ENCODE measurements at places on chromosomes 1 and 21.

DNA sequence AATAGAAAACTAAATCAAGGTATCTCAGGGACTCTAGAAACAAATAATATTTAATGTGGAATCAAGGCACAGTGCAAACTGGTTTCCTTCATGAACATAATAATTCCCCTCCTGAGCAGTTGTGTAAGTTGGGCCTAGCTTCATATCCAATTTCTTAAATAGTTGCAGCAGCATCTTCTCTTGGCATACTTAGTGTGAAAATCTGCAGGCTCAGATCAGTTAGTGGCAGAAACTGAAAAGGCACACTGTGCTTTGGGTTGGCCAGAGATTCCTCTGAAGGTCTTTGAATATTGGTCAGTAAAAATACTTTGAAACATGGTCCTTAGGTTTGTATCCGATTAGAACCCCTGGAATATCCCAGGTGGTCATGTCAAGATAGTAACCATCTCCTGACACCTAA is 52.5 kb downstream of the CHRM3 start:
- DNase-seq = no peak

GRCh38 chr1:170698301-170699275 is 34.7 kb downstream of the PRRX1 start:
- DNase-seq = no peak

GRCh38 chr1:25766721-25767436 is 33.1 kb upstream of the SELENON start:
- no peak for DNase-seq

DNA sequence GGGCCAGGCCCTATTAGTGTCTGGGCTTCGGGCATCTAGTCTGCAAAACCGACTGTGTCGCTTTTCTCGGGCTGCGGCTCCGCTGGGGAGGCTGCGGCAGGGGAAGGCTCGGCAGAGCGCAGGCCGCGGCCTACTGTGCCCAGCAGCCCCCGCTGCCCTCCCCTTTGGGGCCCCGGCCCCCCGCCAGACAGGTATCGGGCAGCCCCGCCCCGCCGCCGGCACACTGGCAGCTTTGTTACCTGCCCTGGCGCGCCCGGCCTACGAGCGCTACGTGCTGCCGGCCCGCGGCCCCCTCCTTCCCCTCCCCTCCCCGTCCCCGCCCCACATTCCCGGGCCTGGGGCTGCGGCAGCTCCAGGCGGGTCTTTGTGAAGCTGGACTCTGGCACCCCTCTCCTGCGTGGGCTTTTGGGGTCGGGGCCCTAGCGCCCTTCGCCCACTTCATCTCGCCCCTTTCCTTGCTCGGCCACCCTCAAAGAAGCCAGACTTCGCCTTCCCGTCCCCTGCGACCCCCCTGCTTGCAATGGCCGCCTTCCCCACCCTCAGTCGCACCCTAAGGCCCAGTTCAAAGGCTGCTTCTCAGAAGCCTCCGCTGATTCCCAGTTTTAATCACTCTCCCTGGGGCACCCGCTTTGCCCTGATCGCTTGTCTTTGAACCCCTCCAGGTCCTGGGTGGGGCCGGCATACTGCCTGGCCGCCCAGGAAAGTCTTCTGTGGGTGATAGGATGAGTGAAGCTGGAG is 48.9 kb upstream of the SLC2A1 start:
- peak; percentile 84 for DNase-seq

GRCh38 chr1:158998037-158998780 is 11.5 kb upstream of the IFI16 start:
- no peak for DNase-seq

- DNase-seq = no peak
Measured at GRCh38 chr1:197415221-197415620, 147.2 kb downstream of the CRB1 start.

GRCh38 chr1:166738873-166739272 is 100.4 kb upstream of the POGK start:
- DNase-seq = no peak

DNA sequence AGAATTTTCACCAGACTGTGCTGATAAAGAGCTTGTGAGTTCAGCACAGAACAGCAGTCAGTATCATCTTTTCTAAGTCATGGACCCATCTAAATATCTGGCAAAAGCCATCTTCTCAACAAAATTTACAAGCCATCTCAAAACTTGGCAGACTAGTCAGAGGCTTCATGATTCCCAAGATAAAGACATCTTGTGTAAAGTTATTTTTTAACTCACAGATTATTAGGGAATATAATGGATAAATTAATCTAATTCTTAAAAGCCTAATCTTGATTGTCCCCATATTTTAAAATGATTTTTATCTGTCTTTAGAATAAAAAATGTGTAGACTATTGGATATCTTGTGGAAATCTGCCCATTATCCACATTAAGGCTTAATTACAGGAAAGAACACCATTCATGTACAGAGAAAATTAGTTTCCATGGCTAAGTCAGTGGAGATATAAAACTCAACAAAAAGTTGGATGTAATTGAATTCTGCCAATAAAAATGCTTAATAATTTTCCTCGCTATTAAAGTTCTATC is 159.8 kb downstream of the ZP4 start:
- DNase-seq = no peak

GRCh38 chr1:119632103-119632490 is 16.0 kb downstream of the ZNF697 start:
- DNase-seq = no peak

DNA sequence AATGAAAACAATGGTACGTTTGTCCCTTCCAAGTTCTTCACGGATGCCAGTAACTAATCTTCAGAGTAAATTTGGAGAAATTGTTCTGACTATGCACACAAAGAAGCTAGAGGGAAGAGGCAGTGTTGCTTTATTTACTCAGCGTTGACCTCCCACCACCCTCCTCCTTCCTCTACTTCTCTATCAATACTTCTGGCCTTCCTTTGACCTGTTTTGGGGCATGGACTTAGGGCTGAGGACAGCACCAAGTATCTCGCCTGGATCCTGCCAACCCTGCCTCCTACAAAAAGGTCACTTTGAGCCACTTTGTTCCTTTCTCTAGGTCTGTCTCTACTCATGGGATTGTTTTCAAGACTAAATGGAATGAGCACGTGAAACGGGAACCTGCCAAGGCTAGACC is 282.6 kb downstream of the DSCAM start:
- no peak for DNase-seq

DNA sequence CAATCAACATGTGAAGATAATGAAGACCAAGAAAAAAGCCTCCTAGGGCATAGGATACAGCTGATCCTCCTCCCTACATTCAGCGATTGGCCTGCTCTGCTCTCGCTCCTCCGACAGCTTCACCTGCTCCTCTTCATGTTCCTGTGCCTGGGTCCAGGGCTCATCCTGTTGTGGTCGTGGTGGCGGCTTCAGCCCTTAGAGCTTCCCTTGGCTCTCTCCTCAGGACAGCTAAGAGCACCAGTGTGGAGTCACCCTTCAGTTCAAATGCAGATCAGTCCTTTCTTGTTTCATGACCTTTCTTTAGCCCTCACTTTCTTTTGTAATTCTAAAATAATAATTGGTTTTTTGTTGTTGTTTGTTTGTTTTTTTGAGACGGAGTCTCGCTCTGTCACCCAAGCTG is 18.7 kb downstream of the CNN3 start:
- no peak for DNase-seq

DNA sequence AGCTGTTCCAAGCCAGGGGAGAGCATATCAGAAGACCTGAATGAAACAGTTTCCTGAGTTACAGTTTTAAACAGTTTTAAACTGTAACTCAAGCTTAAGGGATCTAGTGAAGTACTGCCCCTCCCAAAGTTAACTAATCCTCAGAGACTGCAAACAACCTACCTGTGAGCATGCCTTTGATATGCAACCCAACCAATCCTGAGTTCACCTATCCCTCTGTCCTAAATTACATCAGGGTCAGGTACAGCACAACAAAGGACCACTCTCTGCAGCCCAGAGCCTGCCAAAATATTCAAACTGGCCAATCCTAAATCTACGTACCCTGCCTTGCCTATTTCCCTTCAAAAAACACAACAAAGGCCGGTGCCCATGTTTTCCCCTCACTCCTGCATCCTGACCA is 32.8 kb upstream of the RAVER2 start:
- DNase-seq = no peak

DNA sequence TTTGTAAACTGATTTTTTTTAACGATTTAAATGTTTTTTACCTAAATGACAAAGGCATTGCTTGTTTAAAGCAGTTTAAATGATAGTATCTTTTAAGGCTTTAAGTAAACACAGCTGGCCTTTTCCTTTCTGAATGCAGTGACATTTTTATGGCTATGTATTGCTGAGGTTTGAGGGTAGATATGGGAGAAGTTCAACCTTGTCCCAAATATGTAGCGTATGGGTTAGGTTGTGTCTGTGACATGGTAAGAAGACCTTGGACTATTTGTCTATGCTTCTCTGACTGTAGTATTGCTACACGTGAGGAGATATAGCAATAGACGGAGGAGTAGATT is 32.5 kb downstream of the PKNOX1 start:
- DNase-seq = no peak

DNA sequence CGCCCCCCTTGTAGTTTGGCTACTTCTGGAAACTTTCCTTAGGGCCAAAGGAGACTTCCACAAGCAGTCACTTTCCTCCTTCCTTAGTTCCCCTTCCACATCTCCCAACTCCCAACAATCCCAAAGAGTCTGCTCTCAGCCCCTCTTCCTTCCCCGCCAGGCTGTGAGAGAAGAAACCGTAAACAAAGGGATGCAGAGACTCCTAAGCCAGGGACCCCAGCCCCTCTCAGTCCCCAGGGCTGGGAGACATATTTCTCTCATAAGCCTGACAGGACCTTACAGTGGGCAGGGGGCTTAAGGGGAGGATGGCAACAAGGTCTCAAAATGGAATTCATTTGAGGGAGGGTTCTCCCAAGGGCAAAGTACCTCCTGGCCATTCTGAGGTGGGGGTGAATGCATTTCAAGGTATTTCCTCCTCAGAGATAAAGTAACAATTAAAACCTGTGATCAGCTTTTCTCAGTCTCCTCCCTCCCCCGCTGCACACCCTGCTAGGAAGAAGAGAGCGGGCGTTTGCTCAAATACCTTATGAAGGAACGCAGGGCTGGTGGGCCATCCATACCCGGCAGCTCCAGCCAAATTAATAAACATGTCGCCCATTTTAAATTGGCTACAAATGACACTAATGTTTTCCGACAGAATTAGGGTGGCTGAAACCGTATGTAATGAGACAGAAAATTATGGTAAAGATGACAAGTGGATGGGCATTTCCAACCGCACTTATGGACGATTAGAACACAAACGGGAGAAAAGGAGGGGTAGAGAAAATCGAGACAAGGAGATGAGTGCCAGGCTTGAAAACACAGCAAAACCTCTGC is 4.0 kb downstream of the BARHL2 start:
- DNase-seq = no peak

GRCh38 chr1:39524171-39524570 is 32.7 kb downstream of the BMP8A start:
- DNase-seq = no peak

DNA sequence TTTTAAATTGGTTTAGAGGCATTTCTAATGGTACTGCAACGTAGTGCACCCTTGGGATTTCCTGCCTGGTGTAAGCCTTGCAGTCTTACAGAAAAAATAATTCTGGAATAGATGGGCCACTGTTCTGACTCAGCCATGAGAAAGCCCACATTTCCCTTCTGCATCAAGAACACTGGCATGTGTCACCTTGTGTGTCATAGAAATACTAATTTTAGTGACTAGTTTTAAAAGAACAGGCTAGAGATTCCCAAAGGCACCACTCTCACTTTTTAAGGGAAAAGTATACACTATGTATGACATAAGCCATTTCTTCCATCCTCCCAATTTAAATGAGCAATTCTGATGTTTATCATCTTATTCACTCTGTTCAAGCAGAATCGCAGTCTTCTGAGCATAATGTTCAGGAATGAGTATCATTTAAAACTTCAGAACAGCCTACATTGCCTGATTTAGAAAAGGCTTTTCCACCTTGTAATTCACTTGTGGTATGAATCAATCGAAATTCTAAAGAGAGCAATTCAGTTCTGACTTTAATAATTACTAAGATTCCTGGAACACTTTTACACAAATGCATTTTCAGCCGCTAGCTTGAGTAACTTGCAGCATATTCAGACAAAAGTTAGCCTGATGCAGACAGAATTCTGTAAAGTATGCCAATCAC is 18.8 kb downstream of the RGS13 start:
- no peak for DNase-seq

DNA sequence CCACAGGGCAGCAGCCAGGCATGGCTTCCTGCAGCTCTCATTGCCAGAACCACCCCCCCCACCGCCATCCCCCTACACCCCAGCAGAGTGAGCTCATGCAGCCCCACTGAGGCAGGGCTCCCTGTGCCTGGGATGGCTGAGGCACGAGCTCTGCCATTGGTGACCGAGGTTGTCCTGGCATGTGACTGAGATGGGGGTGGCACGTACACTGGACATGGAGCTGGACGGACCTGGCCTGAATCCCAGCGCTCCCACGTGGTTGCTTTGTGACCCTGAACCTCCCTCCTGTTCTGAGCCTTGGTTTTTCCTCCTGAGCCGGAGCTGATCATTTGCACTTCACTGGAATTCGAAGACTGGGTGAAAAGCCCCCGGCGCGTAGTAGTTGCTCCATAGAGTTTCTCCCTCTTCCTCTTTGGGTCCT is 28.3 kb downstream of the ALPL start:
- no peak for DNase-seq

- DNase-seq = no peak
Measured at GRCh38 chr21:44616591-44616926, 4.7 kb downstream of the KRTAP10-8 start.

DNA sequence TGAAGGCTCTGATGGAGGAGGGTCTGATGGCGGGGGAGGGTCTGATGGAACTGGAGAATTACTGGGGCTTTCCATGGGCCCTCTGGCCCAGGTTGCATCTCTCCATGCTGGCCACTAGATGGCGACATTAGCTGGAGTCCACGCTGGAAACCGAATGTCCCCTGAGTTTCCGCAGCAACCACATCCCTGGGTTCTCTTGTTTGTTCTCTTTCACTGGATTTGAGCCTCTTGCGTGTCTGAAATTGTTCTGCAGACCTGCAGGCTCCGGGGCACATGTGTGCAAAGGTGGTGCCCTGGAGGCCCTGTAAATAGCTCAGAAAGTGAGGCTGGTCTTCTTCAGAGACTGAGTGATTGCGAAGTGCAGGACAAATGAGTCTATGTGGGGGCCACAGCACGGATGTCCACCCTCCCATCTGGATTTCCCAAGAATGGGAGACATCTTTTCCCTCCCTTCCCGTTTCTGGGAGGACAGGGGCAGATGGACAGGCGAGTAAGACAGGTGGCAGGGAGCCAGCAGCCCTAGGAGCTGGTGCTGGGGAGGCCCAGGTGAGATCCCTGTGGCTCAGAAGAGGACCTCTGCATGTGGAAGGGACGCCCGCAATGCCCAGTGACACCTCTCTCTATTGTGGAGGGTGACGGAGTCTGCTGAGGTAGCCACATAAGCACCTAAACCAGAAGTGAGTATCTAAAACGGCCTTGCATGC is 73.2 kb upstream of the ABCG1 start:
- peak; percentile 80 for DNase-seq

- DNase-seq = no peak
Measured at GRCh38 chr1:93692983-93693591, 11.4 kb upstream of the BCAR3 start.

GRCh38 chr1:181255270-181255929 is 166.9 kb downstream of the IER5 start:
- peak; percentile 74 for DNase-seq

- DNase-seq = peak; percentile 90
Measured at GRCh38 chr1:38138498-38139233, 92.1 kb upstream of the POU3F1 start.

- DNase-seq = no peak
Measured at GRCh38 chr1:223870617-223871574, 25.1 kb upstream of the TP53BP2 start.

Measured in hepatocyte (in vitro differentiated cells).